Smooth muscle cell of trachea (primary cell): ENCODE measurements at places on chromosomes 12 and 14. TPM values are rescaled to one million over a fixed set of nuclear protein-coding genes. Genes with fewer than 3 reads are reported as not detected.

Gene LRRC10
- not detected in 2 replicates for total RNA-seq

Gene JDP2
- 48.6 and 102 TPM in 2 replicates for total RNA-seq

Gene VAMP1
- total RNA-seq, result 10.2 and 19.5 TPM in 2 replicates

Gene EFS
- total RNA-seq, result 1.7 and 4.8 TPM in 2 replicates

Gene CYP46A1
- total RNA-seq, result 0.29 and 0.99 TPM in 2 replicates

Gene SLC38A4
- total RNA-seq, result under 0.01 and 1.2 TPM in 2 replicates

Gene IFNG-AS1
- not detected in 2 replicates for total RNA-seq

Gene PSEN1
- total RNA-seq, result 52.2 and 52.6 TPM in 2 replicates

Gene FOXN4
- not detected in 2 replicates for total RNA-seq

Gene AQP5
- not detected in 2 replicates for total RNA-seq

Gene DNAJC22
- total RNA-seq, result 1.8 and 3.3 TPM in 2 replicates

Gene PAH
- not detected in 2 replicates for total RNA-seq

Gene FAM90A1
- total RNA-seq, result 0.33 TPM in 1 of 2 replicates, not detected in the other

Gene SLC22A17
- total RNA-seq, result 7.4 and 28.0 TPM in 2 replicates

Gene TAS2R50
- 2.3 and 6.8 TPM in 2 replicates for total RNA-seq
